ENCODE measurements at places on chromosomes 16 and 17. TPM values are rescaled to one million over a fixed set of nuclear protein-coding genes. Genes with fewer than 3 reads are reported as not detected.
A peak's percentile ranks its signal among the peaks of the same experiment; 100 is the strongest.

DNA sequence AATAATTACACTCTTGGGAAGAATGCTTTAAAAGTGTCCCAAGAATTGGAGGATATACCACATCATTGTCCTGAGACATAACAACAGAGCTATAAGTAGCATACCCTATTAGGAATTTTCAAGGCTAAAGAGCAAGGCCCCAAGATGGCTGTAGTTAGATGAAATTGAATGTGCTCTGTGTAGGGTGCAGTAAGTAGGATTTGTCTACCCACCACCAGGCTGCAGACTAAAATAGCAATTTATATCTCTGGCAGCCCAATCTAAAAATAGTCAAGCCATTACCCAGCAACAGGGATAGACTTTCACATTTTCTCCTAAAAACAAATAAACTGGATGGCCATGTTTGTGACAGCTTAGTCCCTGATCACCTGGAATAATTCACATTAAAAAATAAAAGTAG, 5.6 kb downstream of the MMD start:
- no peak for DNase-seq

GRCh38 chr17:21039839-21040575, 2.8 kb downstream of the USP22 start:
- DNase-seq = peak; percentile 46

- no peak for DNase-seq
Observed at GRCh38 chr16:20910781-20911321, 10.3 kb downstream of the LYRM1 start.

- peak; percentile 33 for DNase-seq
Observed at GRCh38 chr17:266701-267667, 85.5 kb upstream of the DOC2B start.

DNA sequence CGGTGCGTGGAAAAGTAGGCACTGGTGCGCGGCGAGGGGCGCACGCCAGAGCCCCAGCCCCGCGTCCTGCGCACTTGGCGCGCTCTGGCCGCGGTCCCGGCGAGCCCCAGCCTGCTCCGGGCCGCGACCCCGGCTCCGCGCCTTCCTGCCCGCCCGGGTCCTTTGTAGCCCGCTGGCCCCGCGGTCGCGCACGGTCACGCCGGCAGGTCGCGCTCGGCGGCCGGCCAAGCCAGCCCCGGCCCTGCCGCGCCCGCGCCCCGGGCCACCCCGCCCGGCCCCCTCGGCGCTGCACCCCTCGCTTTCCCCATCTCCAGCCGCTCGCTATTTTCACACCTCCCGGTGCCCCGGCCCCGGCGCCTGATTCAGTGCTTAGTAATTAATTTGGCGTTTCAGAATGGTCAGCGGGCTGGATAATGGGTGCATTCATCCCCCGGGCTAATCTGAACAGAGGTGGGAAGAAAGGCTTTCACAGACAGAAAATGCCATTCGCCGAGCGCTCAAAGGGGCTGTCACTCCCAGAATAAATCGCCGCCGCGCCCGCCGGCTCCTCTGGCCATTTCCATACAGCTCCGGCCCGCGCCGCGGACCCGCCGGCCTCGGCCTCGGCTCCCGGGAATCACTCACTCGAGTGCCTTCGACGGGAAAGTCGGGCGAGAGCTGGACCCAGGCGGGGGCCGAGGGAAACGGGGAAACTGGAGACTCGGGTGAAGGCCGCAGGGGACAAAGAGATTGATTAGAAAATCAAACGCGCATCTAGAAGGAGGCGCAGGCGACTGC, 17.8 kb upstream of the NTN1 start:
- no peak for DNase-seq

GRCh38 chr16:13359835-13360234, 458.4 kb downstream of the SHISA9 start:
- DNase-seq = no peak

DNA sequence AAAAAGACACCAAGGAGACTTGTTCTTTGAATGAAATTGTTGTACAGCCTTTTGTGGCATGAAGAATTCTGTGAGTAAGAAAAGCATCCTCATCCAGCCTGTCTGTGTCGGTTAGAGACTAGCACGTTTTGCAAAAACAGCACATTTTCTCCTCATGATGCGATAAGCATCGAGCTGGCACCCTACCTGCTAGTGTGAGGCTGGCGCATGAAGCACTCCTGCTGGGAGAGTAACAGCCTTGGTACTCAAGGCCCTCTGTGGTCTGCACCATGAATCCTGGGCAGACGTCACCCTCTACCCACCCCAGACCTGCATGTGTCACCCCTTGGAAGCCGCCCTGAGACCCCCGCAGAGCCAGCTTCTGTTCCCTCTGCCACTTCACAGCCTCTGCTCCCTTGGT, 92.6 kb upstream of the TMEM132E start:
- DNase-seq = no peak

- no peak for DNase-seq
Observed at GRCh38 chr17:41766135-41766534, 20.4 kb downstream of the JUP start.

- no peak for DNase-seq
Observed at GRCh38 chr17:76104896-76105231, 1.3 kb upstream of the EXOC7 start.

GRCh38 chr16:66206363-66206762, 160.1 kb upstream of the CDH5 start:
- no peak for DNase-seq

- DNase-seq = no peak
Observed at GRCh38 chr16:12391956-12392355, 411.7 kb downstream of the CPPED1 start.

- DNase-seq = no peak
Observed at GRCh38 chr17:681316-681715, 33.3 kb downstream of the VPS53 start.

GRCh38 chr16:7325834-7326233, 6.8 kb upstream of the RBFOX1 start:
- DNase-seq = no peak

- no peak for DNase-seq
Observed at GRCh38 chr17:8639709-8640108, 9.2 kb upstream of the MYH10 start.

GRCh38 chr16:83781-84615, 6.0 kb downstream of the MPG start:
- DNase-seq = no peak

DNA sequence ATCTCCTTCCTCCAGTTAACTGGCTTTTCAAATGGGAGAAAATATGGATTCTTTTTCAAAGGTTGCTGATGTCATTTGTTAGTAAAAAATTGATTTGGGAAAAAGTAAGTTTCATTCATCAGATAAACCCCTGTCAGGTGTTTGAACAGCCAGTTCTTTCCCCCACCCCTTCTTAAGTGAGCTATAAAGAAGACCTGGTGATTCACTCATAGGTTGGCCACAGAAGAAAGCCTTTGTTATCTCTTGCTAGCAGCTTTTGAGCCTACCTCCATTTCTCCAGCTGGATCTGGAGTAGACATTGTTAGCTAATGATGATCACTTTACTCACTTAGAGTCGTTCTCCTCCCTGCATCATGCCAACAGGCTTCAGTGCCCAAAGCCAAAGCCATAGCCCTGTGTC, 63.0 kb downstream of the NLK start:
- no peak for DNase-seq

- no peak for DNase-seq
Observed at GRCh38 chr16:67528222-67528869, at the start of gene RIPOR1. TSS of gene RIPOR1 (plus strand) at chr16:67528829. CDS start at chr16:67538447, 9,618 bp downstream.

GRCh38 chr17:35668802-35669201, 62.6 kb upstream of the RASL10B start:
- no peak for DNase-seq

DNA sequence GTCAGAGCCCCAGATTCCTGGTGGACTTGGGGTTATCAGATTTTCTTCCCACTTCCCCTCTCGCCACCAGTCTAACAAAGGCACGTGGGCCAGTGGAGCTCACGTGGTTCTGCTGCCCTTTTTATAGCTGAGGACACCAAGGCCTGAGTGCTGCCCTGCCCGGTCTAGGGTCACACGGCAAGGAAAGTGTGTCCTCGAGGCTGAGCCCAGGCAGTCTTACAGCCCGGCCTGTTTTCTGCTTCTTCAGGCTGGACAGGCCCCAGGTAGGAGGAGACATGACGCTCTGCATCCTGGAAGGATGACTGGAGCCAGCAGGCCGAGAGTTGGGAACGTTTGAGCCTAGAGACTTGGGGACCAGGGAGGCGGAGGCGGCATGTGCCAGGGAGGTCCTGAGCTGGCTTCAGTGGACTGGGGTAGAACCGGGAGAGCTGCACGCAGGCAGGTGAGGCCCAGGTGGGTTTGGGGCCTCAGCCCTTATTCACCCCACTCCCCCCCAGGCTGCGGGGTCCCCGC, 3.5 kb downstream of the CTRB1 start:
- DNase-seq = no peak

GRCh38 chr17:39080421-39081078, 70.9 kb downstream of the PLXDC1 start:
- DNase-seq = no peak

Gene FOXN1
- 0.69 TPM for polyA plus RNA-seq

Gene SMIM36
- polyA plus RNA-seq = not detected

Gene G6PC1
- 4.7 TPM for polyA plus RNA-seq

Gene KRTAP2-2
- not detected for polyA plus RNA-seq

Gene MYH3
- 7.7 TPM for polyA plus RNA-seq

Gene MARVELD3
- 20.3 TPM for polyA plus RNA-seq

Gene NLRC3
- polyA plus RNA-seq = 2.5 TPM
